ENCODE measurements at places on chromosomes 12 and 14.

DNA sequence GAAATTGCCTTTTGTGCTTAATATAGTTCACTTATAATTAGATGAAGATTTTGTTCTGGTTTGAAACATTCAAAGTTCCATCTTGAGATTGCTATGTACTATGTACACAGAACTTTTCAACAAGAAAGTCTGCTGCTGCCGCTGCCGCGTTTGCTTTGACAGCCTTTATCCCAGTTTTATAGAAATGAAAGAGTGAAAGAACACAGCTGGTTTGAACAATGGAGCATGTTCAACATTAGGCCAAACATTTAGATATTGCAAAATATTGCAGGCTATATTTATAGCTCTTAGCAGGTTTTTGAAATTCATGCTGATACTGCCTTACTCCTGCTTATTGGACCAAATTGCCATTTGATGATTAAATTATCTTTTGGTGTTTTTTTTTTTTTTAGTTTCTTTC lies 299.8 kb upstream of the PRKD1 start:
- DNase-seq: no peak

DNA sequence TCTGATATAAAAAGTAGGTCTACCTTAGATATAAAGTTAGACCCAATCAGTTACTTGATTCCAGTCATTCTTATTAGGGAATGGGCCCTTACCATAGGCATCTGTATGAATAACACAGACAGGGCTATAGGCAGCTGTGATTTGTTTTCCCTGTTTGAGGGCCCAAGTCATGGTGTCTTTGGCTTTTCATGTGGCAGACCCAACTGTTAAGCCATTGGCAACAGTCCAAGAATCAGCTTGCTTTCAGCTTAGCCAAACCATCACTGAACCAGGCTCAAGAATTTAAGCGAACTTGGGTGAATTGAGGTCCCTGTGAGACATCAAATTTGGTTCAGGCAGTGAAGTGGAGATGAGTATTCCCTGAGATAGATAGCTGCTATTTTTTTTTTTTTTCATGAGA lies 111.2 kb downstream of the LRRIQ1 start:
- DNase-seq: no peak

DNA sequence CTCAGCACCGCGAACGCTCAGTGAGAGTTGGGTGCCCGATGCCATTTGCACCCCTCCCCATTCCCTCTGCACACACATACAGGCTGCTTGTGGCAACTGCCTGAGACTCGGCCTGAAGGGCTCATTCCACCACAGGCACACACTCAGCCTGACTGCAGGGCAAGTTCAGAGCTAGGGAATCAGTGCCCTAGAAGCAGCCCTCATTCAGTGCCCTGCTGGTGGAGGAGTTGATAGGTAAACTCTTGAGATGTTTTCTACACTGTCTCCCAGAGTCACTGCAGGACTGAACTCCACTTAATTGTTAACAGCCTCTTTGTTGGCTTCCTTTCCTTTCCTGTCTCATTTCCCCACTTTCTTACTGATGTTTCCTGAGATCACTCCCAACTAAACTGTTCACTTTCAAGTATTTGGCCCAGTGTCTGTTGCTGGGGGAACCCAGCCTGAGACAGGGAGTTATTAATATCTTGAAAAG lies 16.9 kb downstream of the PPP1R36 start:
- DNase-seq: no peak

DNA sequence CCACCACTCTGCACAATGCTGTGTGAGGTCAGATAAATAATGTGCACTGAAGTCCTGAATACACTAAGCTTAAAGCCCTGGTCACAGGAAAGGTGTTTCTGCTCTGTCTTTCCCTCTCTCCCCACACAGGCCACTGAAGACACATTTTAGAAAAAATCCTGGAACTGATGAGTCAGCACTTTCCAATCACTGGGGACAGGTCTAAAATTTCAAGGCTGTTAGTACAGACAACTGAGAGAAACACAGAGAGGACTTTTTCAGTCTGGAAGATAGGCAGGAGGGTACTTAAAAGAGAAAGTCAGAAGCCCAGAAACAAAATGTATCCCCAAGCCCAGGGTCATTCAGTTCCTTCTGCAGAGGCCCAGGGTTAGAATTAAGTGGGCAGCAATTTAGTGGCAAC lies 333.9 kb upstream of the CCDC196 start:
- DNase-seq: no peak

- no peak for DNase-seq
Measured at GRCh38 chr12:48183876-48184548, 568 bp downstream of the CCDC184 start.

- DNase-seq: no peak
Measured at GRCh38 chr12:67980391-67980790, 8.9 kb upstream of the IFNG-AS1 start.

DNA sequence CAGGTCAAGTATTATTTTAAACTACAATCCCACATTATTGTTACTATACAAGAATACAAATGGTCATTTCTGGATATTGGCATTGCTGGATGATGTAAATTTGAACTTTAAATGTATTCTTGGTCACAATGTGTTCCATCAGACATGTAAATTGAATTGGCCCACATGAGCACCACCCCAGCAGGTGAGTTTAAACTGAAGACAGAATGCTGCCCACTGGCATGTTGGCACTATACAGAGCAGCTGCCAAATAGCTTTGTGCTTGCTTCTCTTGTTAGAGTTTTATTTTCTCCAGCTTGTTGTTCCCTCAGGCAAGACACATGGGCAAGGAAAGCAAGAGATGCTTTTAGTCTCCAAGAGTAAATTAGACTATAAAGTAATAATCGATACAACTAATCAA lies 98.6 kb downstream of the C12orf50 start:
- DNase-seq: no peak

- DNase-seq: no peak
Measured at GRCh38 chr12:106309671-106310505, 7.4 kb downstream of the TCP11L2 start.

DNA sequence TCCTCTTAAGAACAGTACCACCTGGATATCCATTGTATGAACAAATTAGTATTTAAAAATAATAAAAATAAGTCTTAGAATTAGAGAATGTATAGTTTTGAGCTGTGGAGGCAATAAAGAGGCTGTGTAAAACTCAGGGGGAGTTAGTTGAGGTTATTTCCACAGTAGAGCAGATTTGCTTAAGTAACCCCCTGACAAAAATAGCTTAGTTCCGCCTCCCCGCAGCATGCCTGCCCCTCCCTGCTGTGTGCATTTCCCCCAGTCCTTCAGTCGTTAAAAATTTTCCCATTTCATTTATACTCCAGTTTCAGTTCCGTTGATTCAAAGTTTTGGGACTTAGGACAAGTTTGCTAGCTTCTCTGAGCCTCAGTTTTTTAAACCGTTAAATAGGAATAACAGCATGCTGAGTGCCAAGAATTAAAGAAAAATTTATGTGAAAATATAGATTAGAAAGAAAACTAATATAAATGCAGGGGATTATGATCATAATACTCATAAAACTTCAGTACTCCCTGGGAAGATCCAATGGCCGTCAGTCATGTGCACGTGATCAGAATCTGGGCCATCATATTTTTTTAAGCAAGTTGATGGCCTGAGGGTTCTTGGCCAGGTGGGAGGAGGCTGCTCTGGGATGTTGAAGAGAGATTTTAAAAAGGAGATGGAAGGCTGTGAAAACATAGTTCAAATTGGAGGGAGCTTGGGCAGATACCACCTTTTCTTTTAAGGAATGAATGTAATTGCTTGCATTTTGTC lies 14.5 kb upstream of the SLC38A2 start:
- DNase-seq: no peak

- no peak for DNase-seq
Measured at GRCh38 chr14:23396126-23396525, 11.9 kb downstream of the MYH6 start.

- no peak for DNase-seq
Measured at GRCh38 chr14:99080306-99080705, 191.7 kb downstream of the BCL11B start.

- no peak for DNase-seq
Measured at GRCh38 chr14:103071544-103072251, 12.3 kb upstream of the LBHD2 start.

DNA sequence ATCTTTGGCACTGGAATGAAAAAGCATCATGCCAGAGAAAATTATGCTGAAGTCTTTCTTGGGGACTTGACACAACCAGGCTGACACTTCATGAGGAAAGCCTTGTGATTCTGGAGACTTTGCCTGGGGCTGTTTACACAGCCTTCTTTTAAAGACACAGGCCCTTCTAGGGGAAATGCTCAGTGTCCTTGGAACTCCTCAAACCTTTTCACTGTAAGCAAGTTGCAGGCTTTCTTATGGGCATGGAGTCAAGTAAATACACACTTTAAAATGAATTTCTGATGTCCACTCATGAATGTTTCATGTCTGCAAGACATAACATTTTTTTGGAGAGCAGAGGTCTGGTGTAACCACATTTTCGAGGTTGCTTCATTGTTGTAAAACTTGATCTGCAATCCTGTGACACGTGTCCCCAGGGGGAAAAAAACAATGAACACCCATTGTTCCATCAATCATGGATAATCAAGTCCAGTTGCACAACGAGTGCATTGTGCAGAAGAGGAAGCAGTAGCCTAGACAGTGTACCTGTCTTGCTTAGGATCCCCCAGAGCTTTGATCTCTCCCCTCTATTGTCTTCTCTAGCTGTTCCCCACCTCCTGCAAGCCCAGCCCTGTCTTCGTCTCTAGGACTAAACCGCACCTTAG lies 155.1 kb upstream of the PRICKLE1 start:
- DNase-seq: no peak

- no peak for DNase-seq
Measured at GRCh38 chr14:91402348-91402747, 15.3 kb downstream of the CCDC88C start.

DNA sequence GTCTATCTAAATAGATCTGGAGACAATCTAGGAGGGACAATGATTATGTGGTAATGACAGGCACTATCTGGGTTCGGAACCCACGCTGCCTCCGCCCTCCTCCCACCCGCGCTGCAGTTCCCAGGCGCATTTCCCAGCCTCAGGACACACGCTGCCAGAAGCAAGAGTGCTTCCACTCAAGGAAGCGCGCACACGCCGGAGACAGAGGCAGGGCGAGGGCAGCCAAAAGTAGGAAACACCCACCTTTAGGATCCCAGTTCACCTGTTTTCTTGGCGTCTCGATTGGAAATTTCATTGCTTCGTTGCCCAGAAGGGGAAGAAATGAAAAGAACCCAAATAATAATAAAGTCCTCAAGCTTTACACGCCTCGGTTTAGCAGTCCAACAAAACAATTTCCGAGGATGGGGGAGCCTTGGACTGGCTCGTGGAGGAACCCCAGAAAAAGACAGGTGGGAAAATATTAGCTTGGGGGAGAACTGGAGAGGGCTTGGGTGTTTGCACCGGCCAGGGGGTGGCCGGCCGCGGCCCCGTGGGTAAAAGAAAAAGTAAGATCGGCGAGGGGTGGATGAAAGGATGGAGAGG lies 474 bp downstream of the KCNK10 start:
- no peak for DNase-seq

DNA sequence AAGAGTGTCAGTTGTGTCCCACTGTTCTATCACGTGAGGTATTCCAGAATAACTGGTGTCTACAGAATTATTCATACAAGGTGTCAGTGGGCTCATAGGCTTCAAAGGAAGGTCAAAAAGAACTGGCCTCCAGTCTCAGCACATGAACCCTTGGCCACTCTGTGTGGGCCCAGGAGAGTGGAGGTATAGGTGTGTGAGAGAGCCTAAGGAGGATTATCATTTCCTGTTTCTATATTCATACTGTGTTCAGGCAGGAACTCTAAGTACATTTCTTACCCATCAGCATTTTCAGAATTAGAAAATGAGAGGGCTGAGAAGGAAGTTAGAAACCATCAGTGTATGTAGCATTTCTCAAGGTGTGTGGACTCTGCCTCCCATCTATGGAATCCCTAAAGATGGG lies 87.0 kb downstream of the BTG1 start:
- DNase-seq: peak; percentile 22

GRCh38 chr12:25311506-25311905 lies 60.8 kb upstream of the KRAS start:
- no peak for DNase-seq

- no peak for DNase-seq
Measured at GRCh38 chr12:74847169-74847568, 309.5 kb downstream of the ATXN7L3B start.

- no peak for DNase-seq
Measured at GRCh38 chr14:99075061-99075460, 196.9 kb downstream of the BCL11B start.

GRCh38 chr14:105495990-105496830 lies 5.2 kb downstream of the TEDC1 start:
- DNase-seq: peak; percentile 13

GRCh38 chr14:62117010-62117750 lies 355.0 kb downstream of the SNAPC1 start:
- peak; percentile 46 for DNase-seq

GRCh38 chr12:76035045-76035444 lies 3.5 kb upstream of the PHLDA1 start:
- no peak for DNase-seq

GRCh38 chr12:119156401-119157044 lies 22.2 kb upstream of the HSPB8 start:
- no peak for DNase-seq

DNA sequence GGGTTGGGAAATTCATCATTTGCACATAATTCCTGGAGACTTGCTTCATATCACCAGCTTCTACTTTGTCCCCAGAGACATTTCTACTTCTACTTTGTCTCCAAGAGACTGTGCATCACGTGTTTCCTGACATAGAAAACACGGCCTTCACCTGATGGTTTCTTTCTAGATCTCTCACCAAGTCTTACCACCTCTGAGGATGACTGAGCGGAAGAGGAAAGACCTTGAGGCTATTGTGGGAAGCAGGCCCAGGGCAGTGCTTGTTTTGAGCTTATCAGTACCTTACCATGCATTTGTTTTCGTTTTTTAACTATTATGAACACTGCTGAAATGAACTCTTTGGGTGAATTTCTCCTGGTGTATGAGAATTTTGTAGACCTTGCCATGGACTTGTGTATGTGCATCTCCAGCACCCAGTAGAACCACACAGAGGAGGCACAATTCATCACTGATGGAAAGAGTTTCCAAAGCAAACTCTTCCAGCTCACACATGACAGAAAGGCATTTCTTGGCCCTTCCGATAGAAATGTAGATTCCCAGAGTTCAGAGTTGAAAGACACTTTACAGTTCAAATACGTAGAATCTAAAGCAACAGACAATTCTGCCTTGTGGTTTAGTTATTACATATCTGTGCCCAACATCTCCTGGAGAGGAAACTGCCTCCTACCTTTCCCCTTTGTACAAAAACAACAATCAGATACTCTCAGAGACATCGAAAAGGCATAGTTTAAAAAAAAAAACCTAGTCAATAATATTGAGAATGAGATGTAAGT lies 434.7 kb downstream of the FUT8 start:
- DNase-seq: peak; percentile 92

DNA sequence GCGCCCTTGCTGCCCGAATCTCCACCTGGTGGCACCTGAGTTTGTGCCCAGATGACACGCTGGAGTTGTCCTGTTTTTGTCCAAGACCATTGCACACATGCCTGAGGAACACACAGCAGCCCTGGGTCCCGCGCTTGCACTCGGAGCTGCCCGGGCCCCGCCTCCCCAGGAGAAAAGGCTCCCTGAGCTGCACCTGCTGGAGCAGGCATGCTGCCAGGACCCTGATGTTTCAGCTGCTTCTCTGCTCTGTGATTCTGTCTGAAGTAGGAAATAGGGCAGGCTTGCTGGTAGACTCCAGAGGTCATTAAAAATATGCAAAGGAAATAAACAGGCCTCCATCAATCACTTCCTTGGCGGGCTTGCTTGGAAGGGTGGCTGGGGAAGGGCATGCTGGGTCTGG lies 271.6 kb downstream of the CACNA1C start:
- no peak for DNase-seq
